ENCODE measurements at places on chromosomes 5 and 9. TPM values are rescaled to one million over a fixed set of nuclear protein-coding genes. Genes with fewer than 3 reads are reported as not detected.

FCN2 gene
- total RNA-seq: not detected

CCDC192 gene
- not detected for total RNA-seq

GRCh38 chr5:69209602-69210001 lies 20.2 kb downstream of the CENPH start:
- no peak for DNase-seq

- no peak for DNase-seq
These were observed 53.5 kb upstream of the ERCC6L2 start for GRCh38 chr9:95822015-95822414.

- DNase-seq: no peak
These were observed 30.6 kb downstream of the CORO2A start for GRCh38 chr9:98161851-98162250.

DNA sequence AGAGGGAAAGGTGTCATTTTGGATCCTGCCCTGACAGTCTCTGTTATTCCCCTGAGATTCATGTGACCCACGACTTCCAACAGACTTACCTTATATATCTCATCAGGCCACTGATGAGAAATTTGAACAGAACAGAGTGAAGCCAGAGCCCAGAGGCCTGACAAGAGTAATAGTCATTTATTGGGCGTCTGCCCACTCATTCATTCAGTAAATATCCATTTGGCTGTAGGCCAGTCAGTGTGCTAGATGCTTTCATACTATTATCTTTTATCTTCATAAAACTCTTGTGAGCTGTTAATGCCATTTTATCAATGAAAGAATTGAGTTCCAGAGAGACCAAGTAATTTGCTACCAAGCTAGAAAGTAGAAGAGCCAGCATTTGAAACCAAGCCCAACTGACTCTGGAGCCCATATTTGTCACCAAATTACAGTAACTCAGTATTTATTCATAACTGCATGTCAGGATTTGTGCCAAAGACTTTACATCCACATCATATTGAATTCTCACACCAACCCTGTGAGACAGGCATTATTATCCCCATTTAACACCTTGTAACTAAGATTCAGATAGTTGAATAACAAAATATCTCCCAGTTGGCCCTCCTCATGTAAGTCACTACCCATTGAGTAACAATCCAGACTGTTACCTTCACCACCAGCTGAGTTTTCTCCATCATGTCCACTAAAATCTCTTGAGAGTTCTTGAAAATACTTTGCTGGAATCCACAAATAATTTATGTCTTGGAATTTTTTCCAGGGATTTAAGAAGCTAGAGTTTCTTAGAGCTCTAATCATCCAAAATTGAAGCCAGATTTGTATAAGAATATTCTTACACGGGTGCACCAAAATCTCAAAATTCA lies 2.5 kb downstream of the PTPDC1 start:
- DNase-seq: peak; percentile 68

- DNase-seq: no peak
These were observed 39.4 kb downstream of the ALG2 start for GRCh38 chr9:99182356-99182755.

- DNase-seq: peak; percentile 46
These were observed 744 bp downstream of the TARS1 start for GRCh38 chr5:33441241-33442177.

GRCh38 chr9:33659921-33660320 lies 135.4 kb upstream of the PRSS3 start:
- DNase-seq: no peak

- no peak for DNase-seq
These were observed 105.9 kb upstream of the DHFR start for GRCh38 chr5:80760680-80761079.

DNA sequence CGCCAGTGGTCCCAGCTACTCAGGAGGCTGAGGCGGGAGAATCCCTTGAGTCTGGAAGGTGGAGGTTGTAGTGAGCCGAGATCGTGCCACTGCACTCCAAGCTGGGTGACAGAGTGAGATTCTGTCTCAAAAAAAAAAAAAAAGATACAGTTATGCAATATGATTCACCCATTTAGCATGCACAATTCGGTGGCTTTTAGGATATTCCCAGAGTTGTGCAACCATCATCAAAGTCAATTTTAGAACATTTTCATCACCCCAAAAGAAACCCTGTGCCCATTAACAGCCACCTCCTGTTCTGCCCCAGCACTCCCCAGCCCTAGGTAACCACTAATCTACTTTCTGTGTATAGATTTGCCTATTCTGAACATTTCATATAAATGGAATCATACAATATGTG lies 4.3 kb upstream of the DHFR start:
- DNase-seq: peak; percentile 12

DNA sequence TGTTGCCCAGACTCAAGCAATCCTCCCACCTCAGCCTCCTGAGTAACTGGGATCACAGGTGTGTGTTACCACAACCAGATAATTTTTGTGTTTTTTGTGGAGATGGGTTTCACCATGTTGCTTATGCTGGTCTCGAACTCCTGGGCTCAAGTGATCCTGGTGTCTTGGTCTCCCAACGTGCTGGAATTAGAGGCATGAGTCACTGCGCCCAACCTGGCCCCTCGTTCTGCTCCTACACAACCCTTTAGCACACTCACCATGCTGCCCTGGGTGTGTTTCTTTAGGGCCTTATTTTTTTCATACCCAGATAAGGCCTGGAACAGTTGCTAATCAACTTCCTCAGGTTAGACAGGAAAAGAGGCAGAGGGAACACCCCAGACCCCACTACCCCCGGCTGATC lies 2.6 kb downstream of the PDZD2 start:
- no peak for DNase-seq

DNA sequence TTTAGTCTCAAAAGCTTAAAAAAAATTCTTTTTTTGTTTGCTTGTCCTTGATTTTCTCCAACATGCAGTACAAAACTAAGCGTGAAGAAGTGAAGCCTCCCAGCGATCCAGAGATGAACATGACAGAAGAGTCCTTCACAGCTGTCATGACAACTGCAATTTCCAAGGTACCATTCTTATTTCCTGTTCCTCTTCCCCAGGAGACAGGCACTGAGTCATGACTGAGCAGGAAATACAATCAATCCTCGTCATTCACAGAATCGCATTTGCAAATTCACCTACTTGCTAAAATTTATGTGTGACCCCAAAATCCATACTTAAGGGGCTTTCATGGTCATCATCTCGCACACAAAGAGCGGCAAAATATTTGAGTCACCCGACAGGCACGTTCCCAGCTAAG lies 77.3 kb downstream of the SLC1A1 start:
- no peak for DNase-seq

- DNase-seq: no peak
These were observed 74.7 kb downstream of the LNPEP start for GRCh38 chr5:97010606-97011005.

DNA sequence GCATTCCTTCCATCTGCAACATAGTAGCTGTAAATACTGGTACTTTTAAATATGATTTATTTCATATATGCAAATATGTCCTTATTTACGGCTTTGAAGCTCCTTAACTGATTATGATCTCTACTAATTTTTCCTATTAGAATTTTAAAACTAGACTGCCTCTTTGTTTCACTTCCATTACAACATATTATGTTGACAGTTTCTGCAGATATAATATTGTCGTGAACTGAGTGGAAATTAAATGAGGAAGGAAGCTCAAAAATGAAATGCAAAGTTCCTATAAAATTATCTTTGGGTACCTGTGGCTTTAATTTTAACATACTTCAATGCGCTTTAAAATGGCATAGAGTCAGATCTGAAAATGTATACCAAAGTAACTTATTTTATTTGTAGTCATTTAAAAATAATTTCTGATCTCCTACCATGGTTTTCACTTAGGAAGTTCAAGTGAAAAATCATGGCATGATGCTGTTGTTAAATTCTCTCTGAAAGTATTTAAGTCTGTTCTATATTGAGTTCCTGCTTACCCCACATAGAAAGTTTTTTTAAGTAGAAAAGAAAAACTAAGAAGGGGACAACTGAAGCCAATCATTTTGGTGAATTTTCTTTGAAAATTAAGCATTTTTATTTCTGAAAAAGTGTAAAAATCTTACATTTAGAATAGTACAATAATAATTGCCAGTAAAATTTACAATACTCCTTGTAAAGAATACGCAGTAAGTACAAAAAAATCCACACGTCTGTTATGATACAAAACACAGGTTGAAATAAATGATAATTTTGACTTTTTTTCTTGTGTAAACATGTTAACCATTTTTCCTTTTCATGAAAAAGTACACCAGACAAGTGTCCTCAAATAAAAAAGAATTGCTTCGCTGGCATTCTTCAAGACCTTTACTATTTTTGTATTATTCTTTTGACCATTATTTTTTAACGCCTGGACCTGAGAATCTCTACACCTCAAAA lies 2.6 kb downstream of the FOXD1 start:
- DNase-seq: no peak

GRCh38 chr5:172666251-172666650 lies 25.2 kb downstream of the NEURL1B start:
- DNase-seq: no peak

DNA sequence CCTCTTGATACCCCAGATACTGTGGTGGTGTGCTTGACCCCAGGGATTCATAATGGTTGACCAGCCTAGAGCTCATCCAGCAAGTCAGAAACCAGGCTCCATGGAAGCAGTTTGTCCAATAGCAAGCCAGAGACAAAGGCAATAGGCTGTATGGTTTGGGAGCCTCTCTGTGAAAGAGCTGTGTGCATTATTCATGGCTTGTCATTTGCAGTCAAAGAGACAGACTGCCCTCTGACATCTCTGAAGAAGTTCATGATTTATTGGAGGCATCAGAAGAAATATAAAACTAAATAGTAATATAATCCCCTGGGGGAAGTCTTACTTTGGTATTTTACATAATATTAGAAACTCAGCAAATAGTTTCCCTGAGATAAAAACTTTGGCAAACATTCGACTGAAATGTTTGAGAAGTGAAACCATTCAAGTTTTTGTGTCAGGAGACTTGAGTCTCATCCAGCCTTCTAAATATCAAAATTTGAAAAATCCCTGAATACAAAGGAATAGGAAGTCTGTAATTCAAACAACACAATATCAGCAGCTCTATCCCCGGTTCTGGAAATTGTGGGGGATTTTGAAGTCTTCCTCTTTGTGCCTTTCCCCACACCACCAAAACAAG lies 250.3 kb downstream of the ZSWIM6 start:
- no peak for DNase-seq

DNA sequence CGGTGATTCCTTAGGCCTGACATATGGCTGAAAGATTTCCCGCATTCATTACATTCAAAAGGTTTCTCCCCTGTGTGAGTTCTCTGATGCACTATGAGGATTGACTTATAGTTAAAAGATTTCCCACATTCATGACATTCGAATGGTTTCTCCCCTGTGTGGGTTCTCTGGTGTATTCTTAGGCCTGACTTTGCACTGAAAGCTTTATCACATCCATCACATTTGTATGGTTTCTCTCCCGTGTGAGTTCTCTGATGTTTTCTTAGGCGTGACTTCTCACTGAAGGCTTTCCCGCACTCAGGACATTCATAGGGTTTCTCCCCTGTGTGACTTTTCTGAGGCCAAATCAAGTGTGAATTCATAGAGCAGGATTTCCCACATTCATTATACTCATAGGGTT lies 35.8 kb downstream of the ZNF782 start:
- DNase-seq: peak; percentile 3

DNA sequence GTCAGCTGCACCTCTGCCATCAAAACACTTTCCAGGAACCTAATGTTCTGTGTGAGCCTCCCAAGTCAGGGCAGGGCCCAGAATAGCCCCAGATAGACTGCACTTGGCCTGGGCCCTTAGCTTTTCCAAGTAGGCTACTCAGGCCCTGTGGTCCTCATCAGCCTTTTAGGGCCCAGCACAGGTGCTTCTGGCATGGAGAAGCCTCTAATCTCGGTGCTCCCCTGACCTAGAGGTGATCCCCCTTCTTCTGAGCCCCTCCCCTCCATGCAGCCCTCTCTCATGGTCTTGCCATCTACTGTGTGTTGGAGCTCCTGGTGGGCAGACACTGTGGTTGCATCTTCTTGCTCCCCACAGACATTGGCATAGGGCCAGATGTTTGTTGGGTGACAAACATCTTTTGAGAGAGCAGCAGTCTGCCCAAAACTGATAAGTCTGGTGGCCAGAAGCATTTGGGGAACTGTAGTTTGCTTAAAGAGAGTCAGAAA lies 28.1 kb downstream of the FRMPD1 start:
- DNase-seq: peak; percentile 6

DNA sequence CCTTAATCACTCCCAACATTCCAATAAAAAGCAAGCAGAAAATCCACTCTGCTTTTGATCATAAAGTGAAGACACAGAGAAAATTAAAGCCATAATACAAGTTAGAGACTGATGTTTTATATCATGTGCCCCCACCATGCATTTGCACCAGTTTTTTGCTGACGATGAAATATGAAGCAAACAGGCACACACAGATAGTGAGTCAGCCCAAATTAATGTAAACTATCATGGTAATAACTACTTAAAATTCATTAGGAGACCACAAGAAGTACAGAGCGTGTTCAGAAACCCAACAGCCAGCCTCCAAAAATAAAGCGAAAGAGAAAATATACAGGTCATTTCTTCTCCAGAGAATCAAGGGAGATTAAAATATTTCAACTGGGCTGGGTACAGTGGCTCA lies 46.4 kb upstream of the KDM4C start:
- DNase-seq: peak; percentile 87

DNA sequence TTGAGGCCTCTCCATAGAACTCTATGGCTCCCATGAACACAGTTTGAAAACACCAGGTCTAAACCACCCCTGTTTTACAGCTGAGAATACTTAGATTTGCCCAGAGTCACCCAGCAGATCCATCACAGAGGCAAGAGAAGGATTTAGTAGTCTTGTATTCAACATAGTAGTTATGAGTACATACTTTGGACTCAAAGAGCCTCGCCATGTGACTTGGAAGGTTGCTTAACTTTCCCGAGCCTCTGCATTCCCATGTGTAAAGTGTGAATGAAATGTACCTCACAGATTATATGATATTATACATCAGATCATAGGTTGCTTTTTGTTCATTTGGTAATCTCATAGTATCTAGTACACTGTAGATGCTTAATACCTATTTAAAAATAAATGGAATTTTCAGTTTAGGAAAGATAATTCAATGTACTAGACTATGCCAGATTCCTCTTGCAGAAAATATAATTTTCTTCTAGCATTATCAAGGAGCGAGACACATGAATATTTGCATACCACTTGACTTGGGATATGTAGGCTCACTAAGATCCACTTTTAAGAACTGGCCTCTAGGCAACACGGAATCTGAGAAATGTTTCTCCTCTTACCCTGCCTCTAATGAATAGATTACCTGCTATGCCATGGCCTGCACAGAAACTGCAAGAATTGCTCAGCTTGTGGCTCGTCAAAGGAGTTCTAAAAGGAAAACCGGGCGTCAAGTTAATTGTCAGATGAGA lies 18.6 kb downstream of the TDRD7 start:
- DNase-seq: no peak
